ENCODE measurements at places on chromosomes 13 and 19. TPM values are rescaled to one million over a fixed set of nuclear protein-coding genes. Genes with fewer than 3 reads are reported as not detected.

DNA sequence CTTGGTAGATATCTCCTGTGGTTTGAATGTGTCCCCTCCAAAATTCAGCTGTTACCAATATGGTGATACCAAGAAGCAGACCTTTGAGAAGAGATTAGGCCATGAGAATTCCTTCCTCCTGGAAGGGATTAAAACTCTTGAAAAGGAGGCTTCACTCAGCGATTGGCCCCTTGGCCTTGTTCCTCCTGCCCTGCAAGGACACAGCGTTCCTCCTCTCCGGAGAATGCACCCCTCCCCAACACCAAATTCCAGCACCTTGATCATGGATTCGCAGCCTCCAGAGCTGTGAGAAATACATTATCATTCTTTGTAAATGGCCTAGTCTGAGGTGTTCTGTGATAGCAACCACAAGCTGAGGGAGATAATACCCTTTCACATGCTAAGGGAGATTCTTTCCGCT is 34.5 kb upstream of the ARHGEF7 start:
- H3K27me3 ChIP-seq = no peaks in the 10 kb centered on the region
- no peak overlapping the region for H3K4me3 ChIP-seq
- H3K36me3 ChIP-seq = no peaks in the 10 kb centered on the region
- H3K4me1 ChIP-seq = no peaks in the 10 kb centered on the region

DNA sequence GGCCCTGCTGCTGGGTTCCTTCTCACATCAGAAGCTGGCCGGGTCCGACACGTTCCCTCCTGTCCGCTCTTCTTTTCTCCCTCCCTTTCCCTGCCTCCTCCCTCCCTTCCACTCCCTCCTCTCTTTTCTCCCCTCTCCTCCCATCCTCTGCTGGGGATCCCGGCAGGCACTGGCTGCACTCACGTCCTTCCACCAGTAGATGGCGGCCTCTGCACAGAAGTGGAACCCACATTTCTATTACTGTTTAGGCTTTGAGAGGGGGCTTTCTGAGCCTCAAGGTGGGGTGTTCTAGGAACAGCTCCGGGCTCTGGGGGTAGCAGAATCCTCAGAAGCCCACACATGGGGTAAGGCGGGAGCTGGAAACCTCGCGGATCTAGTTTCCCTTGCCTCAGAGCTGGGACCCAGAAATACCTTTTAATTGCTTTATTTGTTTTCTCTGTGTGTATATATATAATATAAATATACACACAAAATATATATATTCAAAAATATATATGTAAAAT is 294.2 kb downstream of the ZNF536 start:
- no peak overlapping the region for H3K4me3 ChIP-seq
- no peaks in the 10 kb centered on the region for H3K36me3 ChIP-seq
- H3K27ac ChIP-seq = peak overlapping the region; percentile 75
- peaks cover 29% of the 10 kb centered on the region for H3K4me1 ChIP-seq

Gene C19orf33
- 3.0 TPM for total RNA-seq

DNA sequence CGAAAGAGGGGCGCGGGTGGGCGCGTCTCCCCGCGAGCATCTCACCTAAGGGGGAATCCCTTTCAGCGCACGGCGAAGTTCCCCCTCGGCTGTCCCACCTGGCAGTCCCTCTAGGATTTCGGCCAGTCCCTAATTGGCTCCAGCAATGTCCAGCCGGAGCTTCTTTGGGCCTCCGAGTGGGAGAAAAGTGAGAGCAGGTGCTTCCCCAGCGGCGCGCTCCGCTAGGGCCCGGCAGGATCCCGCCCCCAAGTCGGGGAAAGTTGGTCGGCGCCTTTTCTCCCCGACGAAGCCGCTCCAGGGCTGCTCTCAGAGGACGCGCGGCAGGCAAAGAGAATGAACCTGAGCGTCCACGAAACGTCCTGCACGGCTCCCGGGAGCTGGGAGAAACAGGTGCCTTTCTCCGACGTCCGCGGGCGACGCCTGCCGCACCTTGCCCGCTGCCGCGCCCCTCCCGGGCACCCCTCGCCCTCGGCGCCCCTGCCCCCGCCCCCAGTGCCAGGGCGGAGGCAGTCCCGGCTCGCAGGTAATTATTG is 366 bp upstream of the KL start:
- no peaks in the 10 kb centered on the region for H3K36me3 ChIP-seq
- no peak overlapping the region for H3K4me3 ChIP-seq
- H3K27me3 ChIP-seq = peaks cover 6% of the 10 kb centered on the region
- no peak for DNase-seq
- peak overlapping the region; percentile 30 for H3K27ac ChIP-seq

DNA sequence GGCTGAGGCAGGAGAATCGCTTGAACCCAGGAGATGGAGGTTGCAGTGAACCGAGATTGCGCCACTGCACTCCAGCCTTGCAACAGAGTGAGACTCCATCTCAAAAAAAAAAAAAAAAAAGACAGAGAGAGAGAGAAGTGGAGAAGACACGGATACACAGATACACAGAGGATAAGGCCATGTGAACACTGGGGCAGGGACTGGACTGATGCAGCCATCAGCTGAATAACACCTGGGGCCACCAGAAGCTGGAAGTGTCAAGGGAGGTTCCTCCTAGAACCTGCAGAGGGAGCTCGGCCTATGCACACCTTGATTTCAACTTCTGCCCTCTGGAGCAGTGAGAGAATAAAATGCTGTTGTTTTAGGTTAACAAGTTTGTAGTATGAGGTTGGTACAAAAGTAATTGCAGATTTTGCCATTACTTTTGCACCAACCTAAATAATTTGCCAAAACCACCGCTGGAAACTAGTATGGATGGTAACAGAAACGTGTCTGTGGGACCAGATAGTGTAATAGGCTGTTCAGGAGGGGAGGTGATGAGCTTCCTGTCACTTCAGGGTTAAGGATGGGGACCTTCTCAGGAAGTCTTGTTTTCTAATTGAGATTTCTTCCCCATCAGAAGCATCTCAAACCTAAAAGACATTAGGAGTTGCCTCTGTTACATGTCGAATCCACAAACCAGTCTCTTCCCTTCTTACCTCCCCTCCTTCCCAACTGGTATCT is 36.4 kb upstream of the IGSF23 start:
- H3K27ac ChIP-seq = no peak overlapping the region
- no peak overlapping the region for H3K4me3 ChIP-seq
- no peaks in the 10 kb centered on the region for H3K36me3 ChIP-seq
- H3K27me3 ChIP-seq = no peaks in the 10 kb centered on the region

GRCh38 chr13:54593504-54593903 is 1564.9 kb downstream of the OLFM4 start:
- no peaks in the 10 kb centered on the region for H3K27me3 ChIP-seq
- no peak overlapping the region for H3K27ac ChIP-seq
- H3K36me3 ChIP-seq = no peaks in the 10 kb centered on the region
- no peak overlapping the region for H3K4me3 ChIP-seq

GRCh38 chr19:32053376-32053775 is 292.0 kb upstream of the ZNF507 start:
- H3K27me3 ChIP-seq = no peaks in the 10 kb centered on the region
- no peak for DNase-seq
- H3K27ac ChIP-seq = no peak overlapping the region
- no peak overlapping the region for H3K4me3 ChIP-seq
- H3K36me3 ChIP-seq = no peaks in the 10 kb centered on the region

GRCh38 chr13:58051807-58052375 is 420.3 kb downstream of the PCDH17 start:
- no peaks in the 10 kb centered on the region for H3K36me3 ChIP-seq
- no peak for DNase-seq

Gene LILRA5
- 0.69 TPM for total RNA-seq

Gene ZNF615
- 5.2 TPM for total RNA-seq

DNA sequence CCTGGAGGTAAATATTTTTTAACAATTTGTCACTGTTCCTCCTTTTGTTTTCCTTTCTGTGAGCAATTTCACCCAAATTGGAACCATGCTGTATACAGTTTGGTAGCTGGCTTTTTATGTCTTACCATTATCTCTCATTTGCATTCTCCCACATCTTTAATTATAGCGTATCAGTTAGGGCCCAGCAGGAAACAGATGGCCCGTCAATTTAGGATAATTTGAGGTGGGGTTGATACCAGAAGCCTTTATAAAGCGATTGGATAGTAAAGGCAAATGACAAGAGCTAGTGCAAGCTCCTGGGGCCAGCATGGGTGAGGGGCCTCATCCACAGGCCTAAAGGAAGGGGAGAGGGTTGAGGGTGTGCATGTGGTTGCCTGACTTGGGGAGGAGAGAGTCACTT is 3.8 kb upstream of the IFNL4 start:
- H3K36me3 ChIP-seq = no peaks in the 10 kb centered on the region
- H3K27ac ChIP-seq = no peak overlapping the region
- H3K4me3 ChIP-seq = no peak overlapping the region
- no peaks in the 10 kb centered on the region for H3K27me3 ChIP-seq

- no peak overlapping the region for H3K27ac ChIP-seq
- no peaks in the 10 kb centered on the region for H3K27me3 ChIP-seq
- no peaks in the 10 kb centered on the region for H3K4me1 ChIP-seq
- DNase-seq = no peak
Measured at GRCh38 chr19:45142726-45143110, 18.1 kb downstream of the NKPD1 start.

Gene CCL25
- not detected for total RNA-seq

Gene ZNF540
- 1.9 TPM for total RNA-seq

DNA sequence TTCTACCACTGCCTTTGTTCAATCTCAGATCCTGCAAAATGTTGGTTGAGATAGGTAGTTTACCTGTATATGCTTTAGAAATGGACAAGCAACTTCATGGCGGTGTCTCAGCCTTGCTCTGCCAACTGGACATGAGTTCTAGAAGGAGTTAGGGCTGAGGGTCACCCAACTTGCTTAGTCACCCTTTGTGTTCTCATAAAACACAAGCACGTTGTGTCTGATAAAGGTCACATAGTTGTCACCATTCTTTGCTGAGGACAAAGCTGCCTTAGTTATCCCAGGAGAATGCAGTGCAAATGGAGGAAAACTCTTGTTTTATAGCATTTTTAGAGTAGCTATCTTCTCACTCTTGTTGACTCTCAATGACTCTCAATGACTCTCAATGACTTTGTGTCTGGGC is 218.4 kb upstream of the TMTC4 start:
- no peaks in the 10 kb centered on the region for H3K36me3 ChIP-seq
- no peaks in the 10 kb centered on the region for H3K27me3 ChIP-seq
- H3K27ac ChIP-seq = no peak overlapping the region
- no peak for DNase-seq

GRCh38 chr19:10353793-10354391 is 14.5 kb upstream of the ICAM3 start:
- peak; percentile 49 for DNase-seq
- no peaks in the 10 kb centered on the region for H3K36me3 ChIP-seq
- H3K27ac ChIP-seq = no peak overlapping the region
- H3K4me1 ChIP-seq = no peaks in the 10 kb centered on the region
- no peak overlapping the region for H3K4me3 ChIP-seq
- H3K27me3 ChIP-seq = no peaks in the 10 kb centered on the region

Gene POLR1D
- 144 TPM for total RNA-seq

DNA sequence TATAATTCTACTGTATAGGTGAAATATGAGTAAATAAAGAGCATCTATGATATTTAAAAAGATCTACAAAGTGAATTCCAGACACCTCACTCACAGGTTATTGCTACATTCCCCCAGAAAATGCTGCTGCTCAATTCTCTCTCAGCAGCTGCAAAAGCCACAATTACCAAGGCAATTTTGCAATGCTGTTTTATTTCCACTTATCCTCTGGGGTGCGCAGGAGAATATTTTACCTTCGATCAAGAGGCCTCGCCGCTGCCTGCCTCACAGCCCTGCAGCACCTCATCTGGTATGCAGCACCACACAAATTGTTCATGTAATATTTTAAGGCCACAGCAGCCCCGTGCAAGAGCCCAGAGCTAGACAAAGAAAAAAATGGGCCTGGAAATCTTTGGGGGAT is 333.2 kb downstream of the DNAJC15 start:
- no peaks in the 10 kb centered on the region for H3K4me1 ChIP-seq
- no peak overlapping the region for H3K4me3 ChIP-seq
- DNase-seq = no peak
- H3K36me3 ChIP-seq = no peaks in the 10 kb centered on the region

GRCh38 chr19:9309974-9310446 is 372 bp upstream of the ZNF699 start:
- peaks cover under 1% of the 10 kb centered on the region for H3K36me3 ChIP-seq
- no peaks in the 10 kb centered on the region for H3K27me3 ChIP-seq
- H3K4me1 ChIP-seq = peaks cover 4% of the 10 kb centered on the region
- H3K27ac ChIP-seq = peak overlapping the region; percentile 85
- DNase-seq = peak; percentile 72
- peak overlapping the region; percentile 70 for H3K4me3 ChIP-seq

DNA sequence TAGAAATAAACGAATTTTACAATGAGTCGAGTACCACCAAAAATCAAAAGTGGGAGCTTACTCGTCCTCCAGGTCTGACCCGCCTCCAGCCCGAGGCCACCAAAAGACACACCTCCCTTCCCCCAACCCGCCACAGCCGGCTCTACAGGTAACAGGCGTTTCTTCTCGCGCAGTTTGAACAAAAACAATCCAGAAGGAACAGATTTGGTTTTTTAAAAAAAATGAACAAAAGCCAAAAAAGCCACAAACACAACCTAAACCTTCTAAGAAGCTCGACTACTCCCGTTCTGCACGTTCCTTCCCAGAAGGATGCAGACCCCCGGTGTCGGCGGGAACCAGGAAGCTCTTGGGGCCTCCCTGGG is 671 bp downstream of the ZDHHC20 start:
- peak overlapping the region; percentile 92 for H3K27ac ChIP-seq
- H3K27me3 ChIP-seq = no peaks in the 10 kb centered on the region
- peak overlapping the region; percentile 80 for H3K4me3 ChIP-seq
- DNase-seq = peak; percentile 50
- H3K36me3 ChIP-seq = no peaks in the 10 kb centered on the region

Gene KCTD12
- total RNA-seq = 21.0 TPM

Gene KLK10
- 0.69 TPM for total RNA-seq
